CD4-positive, alpha-beta T cell (primary cell): ENCODE measurements at places on chromosomes 1 and 21. TPM values are rescaled to one million over a fixed set of nuclear protein-coding genes. Genes with fewer than 3 reads are reported as not detected.

DNA sequence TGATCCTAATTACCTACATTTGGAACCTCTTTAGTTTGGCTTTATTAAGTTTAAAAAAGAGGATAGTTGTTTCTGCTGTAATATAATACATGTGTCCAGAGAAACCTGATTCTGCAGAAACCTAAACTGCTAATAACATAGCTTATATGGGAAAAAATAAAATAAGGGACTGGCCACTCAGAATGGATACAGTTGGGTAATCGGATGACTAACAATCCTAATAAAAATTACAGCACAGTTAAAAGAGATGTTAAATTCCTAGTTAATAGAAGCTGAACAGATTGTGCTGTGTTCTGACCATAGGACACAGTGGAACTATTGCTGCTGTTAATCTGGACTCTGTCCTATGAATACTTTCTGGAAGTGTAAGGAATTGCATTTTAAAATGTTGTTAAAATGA is 16.0 kb downstream of the ARV1 start:
- H3K4me1 ChIP-seq, result no peaks in the 10 kb centered on the region
- H3K27ac ChIP-seq, result no peak overlapping the region
- no peaks in the 10 kb centered on the region for H3K27me3 ChIP-seq
- no peak for DNase-seq

GRCh38 chr1:116952738-116953275 is 43.1 kb downstream of the PTGFRN start:
- no peak for DNase-seq
- no peak overlapping the region for H3K4me3 ChIP-seq
- H3K27me3 ChIP-seq, result no peaks in the 10 kb centered on the region
- no peak overlapping the region for H3K27ac ChIP-seq
- H3K36me3 ChIP-seq, result no peaks in the 10 kb centered on the region

DNA sequence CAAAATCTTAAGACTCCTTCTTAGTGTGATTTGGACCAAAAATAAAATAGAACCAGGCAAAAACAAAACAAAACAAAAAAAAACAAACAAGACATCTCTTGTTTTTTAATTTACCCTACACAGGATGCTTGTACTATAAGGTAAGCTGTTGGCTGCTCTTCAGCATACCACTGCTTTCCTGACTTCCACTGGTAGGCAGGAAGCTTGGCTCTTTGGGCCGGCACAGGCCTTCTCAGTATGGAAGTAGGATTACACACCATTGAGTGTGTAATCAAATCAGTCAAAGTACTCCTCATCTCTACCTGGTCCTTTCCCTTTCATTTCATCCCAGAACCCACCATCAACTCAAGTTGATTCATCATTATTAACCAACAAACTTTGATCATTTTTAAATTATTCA is 61.9 kb upstream of the RGS1 start:
- H3K4me1 ChIP-seq, result peaks cover 18% of the 10 kb centered on the region
- DNase-seq, result no peak
- H3K27me3 ChIP-seq, result no peaks in the 10 kb centered on the region
- H3K27ac ChIP-seq, result no peak overlapping the region
- no peaks in the 10 kb centered on the region for H3K36me3 ChIP-seq
- H3K4me3 ChIP-seq, result no peak overlapping the region

DNA sequence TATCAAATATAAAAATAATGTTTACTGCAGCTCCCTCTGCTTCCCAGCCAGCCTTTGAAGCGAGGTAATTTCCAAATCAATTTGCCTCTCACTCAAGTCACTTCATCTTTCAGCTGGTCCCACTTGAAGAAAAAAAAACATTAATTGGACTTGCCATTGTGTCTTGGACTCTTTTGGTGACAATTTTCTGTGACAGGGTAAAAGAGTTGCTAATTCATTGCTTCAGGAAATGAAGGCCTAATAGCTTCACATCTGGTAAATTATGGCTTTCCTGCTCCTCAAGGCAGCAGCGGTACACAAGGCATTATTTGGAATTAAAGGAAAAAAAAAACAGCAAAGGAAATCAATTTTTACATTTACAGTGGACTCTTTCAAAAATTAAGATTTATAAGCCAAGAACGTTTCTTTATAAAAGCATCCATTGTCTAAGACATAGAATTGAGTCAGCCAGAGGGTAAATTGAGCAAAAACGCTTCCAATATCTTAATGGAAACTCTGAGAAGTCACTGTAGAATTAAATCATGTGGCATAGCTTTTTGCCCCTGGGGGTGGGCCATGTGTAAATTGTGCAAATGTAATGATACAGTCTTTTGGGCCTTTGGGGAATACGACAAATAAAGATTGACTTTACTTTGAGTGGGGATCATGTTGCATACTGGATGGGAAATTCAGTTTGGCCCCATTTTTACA is 102.5 kb downstream of the LYPLAL1 start:
- no peak overlapping the region for H3K27ac ChIP-seq
- no peaks in the 10 kb centered on the region for H3K36me3 ChIP-seq
- DNase-seq, result no peak
- no peaks in the 10 kb centered on the region for H3K27me3 ChIP-seq
- H3K4me1 ChIP-seq, result no peaks in the 10 kb centered on the region

DNA sequence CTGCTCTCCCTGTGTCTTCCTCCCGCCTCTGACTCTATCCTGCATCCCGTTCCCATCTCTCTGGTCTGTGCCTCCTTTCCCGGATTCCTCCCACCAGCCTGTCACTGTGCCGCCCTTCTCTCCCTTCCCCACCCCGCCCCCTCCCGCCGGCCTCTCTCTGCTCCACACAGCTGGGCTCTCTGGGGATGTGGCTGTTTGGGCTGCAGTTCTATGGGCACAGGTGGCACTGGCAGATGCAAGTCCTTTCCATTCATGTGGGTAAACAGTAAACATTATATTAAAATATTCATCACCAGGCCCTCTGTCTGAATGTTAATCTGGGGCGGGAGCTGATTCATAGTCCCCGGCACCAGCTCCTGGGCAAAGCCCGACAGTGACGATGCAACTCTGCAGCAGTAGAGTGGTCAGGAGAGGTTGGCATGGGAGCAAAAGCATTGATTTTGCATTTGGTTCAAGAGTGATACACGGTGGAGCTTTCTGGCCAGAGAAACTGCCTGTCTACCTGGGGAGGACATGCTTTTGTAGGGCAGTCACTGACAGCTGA is 249.3 kb downstream of the TNR start:
- H3K4me1 ChIP-seq, result no peaks in the 10 kb centered on the region
- H3K27ac ChIP-seq, result no peak overlapping the region
- no peaks in the 10 kb centered on the region for H3K27me3 ChIP-seq
- no peak for DNase-seq

CAPN8 gene
- 0.34 TPM for total RNA-seq

TNNT2 gene
- not detected for total RNA-seq
